Chondrocyte (in vitro differentiated cells): ENCODE measurements at places on chromosomes 6 and 20. TPM values are rescaled to one million over a fixed set of nuclear protein-coding genes. Genes with fewer than 3 reads are reported as not detected.

DNA sequence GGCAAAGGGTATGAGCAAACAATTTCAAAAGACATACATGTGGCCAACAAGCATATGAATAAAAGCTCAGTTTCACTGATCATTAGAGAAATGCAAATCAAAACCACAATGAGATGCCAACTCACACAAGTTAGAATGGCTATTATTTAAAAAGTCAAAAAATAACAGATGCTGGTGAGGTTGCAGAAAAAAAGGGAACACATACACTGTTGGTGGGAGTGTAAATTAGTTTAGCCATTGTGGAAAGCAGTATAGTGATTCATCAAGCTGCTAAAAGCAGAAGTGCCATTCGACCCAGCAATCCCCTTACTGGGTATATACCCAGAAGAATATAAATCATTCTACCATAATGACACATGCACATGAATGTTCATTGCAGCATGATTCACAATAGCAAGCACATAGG lies 6.7 kb upstream of the KHDC1L start:
- DNase-seq = no peak

DNA sequence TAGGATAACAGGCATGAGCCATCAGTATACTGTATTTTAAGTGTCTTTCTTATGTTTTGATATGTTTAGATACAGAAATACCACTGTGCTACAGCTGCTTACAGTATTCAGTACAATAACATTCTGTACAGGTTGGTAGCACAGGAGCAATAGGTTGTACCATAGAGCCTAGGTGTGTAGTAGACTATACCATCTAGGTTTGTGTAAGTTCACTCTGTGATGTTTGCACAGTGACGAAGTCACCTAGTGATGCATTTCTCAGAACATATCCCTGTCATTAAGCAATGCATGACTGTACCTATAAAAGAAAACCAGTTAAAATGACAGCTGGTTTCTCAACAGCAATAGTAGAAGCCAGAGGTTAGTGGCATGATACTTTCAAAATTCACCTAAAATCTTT lies 3.0 kb upstream of the ZBTB24 start:
- DNase-seq = no peak

DNA sequence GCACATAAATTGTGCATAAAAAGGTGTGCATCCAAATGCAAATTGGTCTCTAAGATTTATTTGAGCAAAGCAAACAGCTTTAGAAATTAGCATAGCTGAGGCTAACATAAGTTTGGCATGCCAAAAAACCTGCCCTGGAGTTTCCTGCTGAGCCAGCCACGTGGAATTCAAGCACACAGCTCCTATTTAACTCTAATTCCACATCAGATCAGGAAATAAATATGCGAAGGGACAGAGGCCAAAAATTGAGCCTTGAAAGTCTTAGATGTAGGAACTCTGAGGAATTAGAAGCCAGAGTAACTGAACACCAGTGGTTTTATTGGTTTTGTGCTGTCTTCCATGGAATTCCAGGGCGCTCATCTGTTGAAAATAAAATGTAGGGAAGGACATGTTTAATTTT lies 19.6 kb downstream of the SOBP start:
- no peak for DNase-seq

DNA sequence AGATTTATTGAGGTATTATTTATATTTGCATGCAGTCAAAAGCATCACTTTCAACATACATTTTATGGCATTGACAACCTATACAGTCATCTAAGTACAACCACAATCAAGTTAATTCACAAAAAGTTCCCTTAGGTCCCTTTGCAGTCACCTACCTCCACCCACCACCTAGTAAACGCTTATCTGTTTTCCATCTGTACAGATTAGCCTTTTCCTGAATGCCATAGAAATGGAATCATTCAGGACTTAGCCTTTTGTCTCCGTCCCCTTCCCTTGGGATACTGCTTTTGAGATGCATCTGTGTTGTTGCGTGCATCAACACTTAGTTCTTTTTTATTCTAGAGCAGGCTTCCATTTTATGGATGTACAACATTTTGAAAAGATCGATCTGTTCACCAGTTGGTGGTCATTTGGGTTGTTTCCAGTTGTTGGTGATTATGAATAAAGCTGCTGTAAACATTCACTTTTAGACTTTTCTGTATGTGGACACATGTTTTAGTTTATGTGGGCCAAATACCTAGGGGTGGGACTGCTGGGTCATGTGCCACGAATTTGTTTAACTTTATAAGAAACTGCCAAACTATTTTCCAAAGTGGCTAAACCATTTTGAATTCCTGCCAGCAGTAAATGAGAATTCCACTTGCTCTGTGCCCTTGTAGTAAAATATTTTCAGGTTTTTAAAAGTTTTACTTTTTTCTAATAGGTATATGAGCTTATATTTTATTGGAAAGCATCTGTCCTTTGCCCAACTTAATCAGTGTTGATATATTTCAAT lies 17.6 kb upstream of the IFNGR1 start:
- no peak for DNase-seq

DNA sequence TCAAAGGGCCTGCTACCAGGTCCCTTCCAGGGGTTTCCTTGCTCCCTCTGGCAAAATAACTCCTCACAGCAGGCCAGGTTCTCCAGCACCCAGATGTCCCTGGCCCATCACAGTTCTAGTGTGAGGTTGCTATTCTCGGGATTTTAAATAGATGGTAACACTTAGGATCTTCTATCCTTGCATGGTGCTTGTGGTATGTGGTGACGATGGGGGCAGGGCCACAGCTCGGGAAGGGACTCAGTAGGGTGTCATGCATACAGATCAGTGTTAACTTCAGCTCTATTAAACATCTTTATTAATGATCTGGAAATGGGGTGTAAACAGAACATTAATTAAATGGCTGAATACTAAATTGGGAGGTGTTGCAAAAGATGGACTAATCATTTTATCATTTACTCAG lies 323.8 kb downstream of the QKI start:
- no peak for DNase-seq

EYA2 gene
- total RNA-seq = 0.23 to 0.32 TPM in 2 of 3 replicates, not detected in the other

MUC21 gene
- not detected in 3 replicates for total RNA-seq

SIGLEC1 gene
- total RNA-seq = 0.08 TPM in 1 of 3 replicates, not detected in the others

PAX1 gene
- not detected in 3 replicates for total RNA-seq

CTAGE9 gene
- total RNA-seq = not detected in 3 replicates

CBLN4 gene
- total RNA-seq = not detected in 3 replicates
